ENCODE measurements at places on chromosomes 12 and 14. TPM values are rescaled to one million over a fixed set of nuclear protein-coding genes. Genes with fewer than 3 reads are reported as not detected.

LTB4R2 gene
- 1.6 TPM for total RNA-seq

SLC24A4 gene
- 0.41 TPM for total RNA-seq

DDN gene
- total RNA-seq = 14.7 TPM

RFX4 gene
- 2.9 TPM for total RNA-seq

FKBP3 gene
- 122 TPM for total RNA-seq

TEX52 gene
- total RNA-seq = not detected

TBX3 gene
- 1.6 TPM for total RNA-seq

KLHL42 gene
- total RNA-seq = 56.3 TPM

SRP54 gene
- 63.6 TPM for total RNA-seq

CYP46A1 gene
- total RNA-seq = 4.5 TPM

DBX2 gene
- 2.9 TPM for total RNA-seq

TMEM233 gene
- under 0.01 TPM for total RNA-seq

GLT1D1 gene
- 11.0 TPM for total RNA-seq

HOXC10 gene
- total RNA-seq = not detected

IRAK3 gene
- total RNA-seq = 4.1 TPM

IAPP gene
- under 0.01 TPM for total RNA-seq

PGAM5 gene
- 31.0 TPM for total RNA-seq

PZP gene
- total RNA-seq = under 0.01 TPM

SLC6A12 gene
- 6.9 TPM for total RNA-seq

TBC1D30 gene
- total RNA-seq = 59.1 TPM

CLEC6A gene
- not detected for total RNA-seq

SCAF11 gene
- total RNA-seq = 52.6 TPM

CCDC196 gene
- not detected for total RNA-seq
